AG20443 (cell line): ENCODE measurements at places on chromosomes 16 and 17.
A peak's percentile ranks its signal among the peaks of the same experiment; 100 is the strongest.

DNA sequence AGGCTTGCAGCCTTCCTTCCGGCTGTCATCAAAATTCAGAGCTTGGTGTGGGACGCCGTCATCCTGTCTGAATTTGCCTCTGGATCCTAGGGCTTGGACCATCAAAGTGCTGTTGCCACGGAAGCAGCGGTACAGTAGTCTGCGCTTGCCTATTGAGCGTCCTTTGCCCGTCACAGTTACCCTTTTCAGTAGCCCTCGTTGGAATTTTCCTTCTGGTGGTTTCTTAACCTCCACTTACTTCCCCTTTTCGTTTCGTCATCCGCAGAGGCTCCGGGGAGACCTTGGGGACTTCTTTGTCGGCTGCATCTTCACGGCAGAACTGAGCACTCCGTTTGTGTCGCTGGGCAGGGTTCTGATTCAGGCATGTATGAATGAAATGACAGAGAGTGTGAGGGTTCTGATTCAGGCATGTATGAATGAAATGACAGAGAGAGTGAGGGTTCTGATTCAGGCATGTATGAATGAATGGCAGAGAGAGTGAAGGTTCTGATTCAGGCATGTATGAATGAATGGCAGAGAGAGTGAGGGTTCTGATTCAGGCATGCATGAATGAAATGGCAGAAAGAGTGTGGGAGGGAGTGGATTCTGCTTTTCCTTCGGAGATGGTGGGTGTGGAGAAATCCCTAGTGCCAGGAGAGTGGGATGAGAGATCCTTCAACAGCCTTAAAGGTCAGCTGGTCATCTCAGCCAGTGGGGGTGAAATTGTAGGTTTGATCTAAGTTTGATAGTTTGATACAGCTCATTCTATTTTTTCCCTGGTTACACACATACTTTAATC, 8.0 kb downstream of the TLCD3A start:
- no peak for DNase-seq

- DNase-seq = no peak
These were observed 19.8 kb upstream of the ZNF594 start for GRCh38 chr17:5211458-5211857.

DNA sequence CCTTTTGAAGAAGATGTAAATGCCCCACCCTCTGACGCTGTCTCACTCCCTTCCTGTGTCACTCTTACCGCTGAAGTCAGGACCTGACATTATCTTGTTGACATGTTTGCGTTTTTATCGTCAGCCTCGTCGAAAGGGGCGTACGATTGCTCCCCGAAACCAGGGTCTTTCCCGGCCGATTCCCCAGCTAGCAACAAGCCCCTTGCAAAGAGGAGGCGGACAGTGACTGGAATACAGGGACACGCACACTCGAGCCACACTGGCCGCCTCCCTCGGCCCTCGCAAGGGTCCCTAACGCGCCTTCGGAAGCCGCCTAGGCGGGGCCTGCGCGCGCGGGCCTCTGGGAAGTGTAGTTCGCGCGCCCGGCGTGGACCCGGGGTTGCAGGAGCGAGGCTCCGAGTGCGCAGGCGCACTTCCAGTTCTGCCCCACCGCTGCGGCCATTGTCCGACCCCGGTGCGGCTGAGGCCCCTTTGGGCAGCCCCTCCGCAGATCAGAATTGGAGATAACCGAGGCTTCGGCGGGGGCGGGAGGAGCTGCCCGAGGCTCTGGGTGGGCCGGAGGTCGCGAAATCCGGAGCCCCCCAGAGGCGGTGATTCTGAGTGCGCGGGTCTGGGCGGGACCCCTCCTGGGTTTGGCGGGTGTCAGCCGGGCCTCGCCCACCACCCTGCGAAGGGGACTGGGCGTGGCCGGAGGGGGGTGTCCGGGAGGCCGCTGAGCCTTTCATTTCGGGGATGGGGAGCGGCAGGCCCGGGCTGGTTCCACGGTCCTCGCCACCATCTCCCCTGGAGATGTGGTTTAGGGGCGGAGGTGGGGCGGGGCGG, at the start of gene ZFP90:
Gene ZFP90, plus strand, starts transcription at position 412 of the 822 bp plus-strand sequence. CDS start 502 bp downstream, outside the sequence.
- DNase-seq = peak; percentile 100

DNA sequence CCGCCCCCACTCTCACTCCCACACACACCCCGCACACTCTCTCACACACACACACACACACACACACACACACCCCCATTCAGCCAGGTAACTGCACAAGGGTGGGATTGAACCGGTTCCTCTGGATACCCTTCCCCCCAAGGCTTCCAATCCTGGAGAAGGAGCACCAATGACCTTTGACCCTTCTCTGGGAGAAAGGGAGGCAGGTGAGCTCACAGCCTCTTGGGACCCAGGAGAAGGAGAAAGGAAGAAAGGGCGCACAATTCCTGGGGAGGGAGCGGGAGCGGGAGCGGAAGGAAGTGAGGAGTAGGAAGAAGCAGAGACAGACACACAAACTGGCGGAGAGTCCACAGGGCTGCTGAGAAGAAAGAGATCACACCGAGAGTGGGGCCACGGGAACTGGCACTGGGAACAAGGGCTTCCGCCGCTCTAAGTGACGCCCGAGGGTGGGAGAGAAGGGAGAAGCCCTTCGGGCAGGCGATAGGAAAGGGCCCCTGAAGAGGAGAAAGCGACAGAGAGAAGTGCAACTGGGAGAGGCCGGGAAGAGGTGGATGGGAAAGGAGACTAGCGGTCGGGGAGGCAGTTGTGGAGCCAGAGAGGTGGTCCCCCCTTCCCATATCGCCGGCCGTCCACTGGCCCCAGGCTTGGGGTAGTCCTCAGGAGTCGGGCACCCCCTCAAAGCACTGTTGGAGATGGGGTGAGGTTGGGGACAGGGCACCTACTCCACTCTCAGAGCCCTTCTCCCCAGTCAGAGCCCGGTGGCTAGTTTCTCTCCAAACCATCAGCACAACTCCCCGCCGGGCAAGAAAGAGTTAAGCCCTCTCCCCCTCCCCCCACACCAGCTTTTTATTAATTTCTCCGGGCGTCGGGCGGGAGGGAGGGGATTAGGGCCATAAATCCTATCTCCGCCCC, 1.3 kb downstream of the SAMD14 start:
- no peak for DNase-seq

- no peak for DNase-seq
These were observed 19.1 kb upstream of the RSL1D1 start for GRCh38 chr16:11870399-11870798.

GRCh38 chr17:82241183-82241925, 12.5 kb downstream of the SLC16A3 start:
- DNase-seq = peak; percentile 50

GRCh38 chr17:40451420-40451819, 8.2 kb downstream of the IGFBP4 start:
- peak; percentile 87 for DNase-seq

- DNase-seq = no peak
These were observed 210.2 kb downstream of the RPTOR start for GRCh38 chr17:80754846-80755245.

DNA sequence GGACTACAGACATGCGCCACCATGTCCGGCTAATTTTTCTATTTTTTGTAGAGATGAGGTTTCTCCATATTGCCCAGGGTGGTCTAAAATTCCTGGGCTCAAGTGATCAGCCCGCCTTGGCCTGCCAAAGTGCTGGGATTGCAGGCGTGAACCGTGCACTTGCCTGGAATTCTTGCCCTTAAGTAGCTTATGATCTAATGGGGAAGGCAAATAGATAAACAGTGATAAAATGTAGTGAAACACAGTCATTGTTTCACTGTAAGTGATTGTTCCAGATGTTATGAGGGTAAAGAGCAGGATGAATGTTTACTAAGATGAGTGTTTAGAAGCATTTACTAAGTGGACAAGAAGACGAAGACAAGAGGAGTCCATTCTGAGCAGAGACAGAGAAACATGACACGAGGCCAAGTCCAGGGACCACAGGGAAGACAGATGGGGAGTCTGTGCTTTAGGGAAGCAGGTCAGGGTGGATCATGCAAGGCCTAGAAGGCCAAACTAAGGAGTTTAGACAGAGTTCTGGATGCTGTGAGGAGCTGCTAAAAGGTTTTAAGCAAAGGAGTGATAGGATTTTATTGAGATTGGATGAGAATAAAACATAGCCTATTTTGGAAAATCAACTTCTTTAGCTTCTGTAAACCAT, 36.9 kb downstream of the YPEL2 start:
- no peak for DNase-seq

DNA sequence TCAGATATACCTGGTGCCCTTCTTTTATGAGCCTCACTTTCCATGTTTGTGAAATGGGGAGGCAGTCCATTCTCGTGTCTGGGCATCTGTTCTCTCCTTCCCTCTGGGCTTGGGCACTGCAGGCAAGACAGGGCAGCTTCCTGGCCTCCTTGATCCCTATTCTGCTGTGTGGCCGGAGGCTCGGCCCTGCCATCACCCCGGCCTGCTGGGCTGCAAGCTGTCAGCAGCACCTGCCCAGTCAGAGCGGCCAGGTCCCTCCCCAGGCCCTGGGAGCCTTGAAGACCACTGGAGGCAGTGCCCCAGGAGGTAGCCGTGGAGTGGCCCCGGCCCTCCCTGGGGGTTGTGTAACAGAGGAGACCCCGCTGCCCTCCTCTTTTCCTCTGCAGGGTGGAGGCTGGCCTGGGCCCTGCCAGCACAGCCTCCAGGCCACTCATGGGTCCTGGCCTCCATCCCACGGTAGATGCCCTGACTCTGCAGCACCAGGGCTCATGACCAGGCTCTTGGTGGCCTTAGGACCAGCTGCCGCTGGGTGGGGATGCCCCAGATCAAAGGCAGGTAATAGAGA, 9.2 kb downstream of the KCNJ12 start:
- no peak for DNase-seq

DNA sequence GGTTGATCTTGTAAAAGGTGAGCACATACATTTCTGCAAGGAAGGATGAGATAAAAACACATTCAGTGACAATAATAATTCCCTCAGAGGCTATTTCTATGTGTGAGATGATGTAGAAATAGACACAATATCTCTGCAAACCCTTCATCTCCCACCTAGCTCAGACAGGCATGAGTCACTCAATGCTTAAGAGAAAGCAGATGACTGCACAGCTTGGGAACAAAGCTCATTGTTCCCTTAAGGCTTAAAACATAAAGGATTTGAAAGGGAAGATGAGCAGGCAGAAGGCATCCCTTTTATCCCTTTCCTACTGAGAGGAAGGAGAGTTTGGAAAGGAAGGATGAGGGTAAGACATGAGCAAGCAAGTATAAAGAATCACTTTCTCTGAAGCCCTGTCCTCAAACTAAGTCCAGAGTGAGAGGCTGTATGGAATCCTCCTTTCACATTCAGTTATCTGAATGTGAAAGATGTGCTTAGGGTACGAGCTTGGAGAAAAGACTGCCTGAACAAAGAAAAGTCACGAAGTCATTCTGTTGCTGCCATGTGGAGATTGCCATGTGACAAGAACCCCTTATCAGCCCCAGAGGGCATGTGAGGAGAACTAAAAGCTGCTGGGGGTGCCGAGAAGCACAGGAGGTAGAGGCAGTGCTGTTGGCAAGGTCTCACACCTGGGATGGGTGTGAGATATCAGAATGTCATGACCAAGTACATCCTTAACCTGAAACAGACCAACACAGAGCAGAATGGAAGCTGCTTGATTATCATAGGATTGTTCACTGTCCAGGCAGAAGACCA, 58.2 kb downstream of the CNTNAP4 start:
- DNase-seq = no peak

DNA sequence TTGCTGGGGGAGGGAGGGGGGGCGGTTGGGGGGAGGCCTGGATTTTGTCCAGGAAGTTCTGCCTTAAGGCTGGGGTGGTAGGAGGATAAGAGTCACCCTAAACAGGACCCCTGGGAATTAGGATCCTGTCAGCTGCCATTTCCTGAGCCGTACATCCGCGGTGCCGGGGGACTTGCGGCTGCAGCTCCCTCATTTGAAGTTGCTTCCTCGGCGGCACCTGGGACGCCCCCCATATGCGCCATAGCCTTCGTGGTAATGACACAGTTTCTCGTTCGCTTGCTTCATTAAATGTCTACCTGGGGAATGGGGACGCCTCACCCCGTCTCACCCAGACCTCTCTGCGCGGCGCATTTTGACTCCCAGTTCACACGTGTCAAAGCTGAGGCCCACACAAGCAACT, 55.1 kb upstream of the PABPN1L start:
- no peak for DNase-seq

DNA sequence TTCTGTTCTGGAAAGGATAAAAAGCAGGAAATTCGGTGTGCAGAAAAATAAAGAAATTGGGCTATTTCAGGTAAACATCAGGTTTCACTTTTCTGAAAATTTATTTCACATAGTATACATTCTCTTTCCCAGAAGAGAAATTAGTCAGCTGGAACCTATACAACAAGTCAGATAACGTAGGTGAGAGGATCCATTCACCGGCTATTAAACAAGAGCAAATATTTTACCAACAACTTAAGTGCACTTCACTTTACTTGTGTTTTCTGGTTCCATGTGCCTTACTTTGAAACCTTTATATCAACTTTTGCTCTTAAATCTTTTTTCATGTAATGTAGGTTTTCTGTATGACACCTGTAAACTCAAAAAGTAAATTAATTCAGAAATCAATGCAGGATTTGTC, 839.7 kb downstream of the CDH11 start:
- DNase-seq = no peak

DNA sequence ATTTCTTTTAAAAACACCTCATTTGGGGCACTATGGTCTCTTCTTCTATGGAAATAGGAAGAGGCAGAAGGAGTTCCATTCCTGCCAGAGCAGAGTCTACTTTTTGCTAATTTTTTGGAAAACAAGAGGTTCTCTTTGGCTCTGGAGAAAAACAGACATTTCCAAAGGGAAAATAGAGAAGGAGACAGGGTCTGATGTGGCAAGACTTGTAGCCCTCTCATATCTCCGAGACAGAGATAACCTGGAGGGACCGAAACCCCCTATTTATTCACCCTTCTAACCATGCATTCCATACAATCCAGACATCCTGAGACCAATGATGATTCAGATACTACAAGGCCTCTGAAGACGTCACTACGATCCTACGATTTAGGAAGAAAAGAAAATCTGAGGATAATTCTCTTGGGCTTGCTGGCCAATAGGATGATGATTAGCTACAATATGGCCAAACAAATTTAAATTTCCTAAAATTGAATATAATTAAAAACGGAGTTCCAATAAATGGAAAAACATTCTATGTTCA, 70.2 kb downstream of the HIC1 start:
- no peak for DNase-seq

- peak; percentile 93 for DNase-seq
These were observed 32.9 kb downstream of the KSR1 start for GRCh38 chr17:27489045-27489715.

GRCh38 chr16:84054271-84054670, 11.7 kb upstream of the SLC38A8 start:
- DNase-seq = no peak

- no peak for DNase-seq
These were observed 12.6 kb downstream of the PMFBP1 start for GRCh38 chr16:72159386-72159785.

GRCh38 chr16:89845417-89845816, 17.1 kb downstream of the SPIRE2 start:
- DNase-seq = no peak

DNA sequence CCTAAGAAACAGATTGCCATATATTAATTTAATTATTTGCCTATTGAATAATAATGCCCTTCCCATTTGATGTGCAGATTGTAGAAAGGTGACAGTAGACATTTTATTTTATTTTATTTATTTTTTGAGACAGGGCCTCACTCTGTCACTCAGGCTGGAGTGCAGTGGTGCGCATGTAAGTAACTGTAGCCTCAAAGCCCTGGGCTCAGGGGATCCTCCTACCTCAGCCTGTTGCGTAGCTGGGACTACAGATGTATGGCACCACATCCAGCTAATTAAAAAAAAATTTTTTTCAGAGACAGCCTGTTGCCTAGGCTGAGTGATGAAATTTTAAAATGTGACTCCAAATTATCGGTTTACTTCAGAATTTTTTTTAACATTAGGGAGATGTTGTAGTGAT, 1110.0 kb upstream of the EEF2KMT start:
- no peak for DNase-seq
